ENCODE measurements at places on chromosomes 5 and 9.
A peak's percentile ranks its signal among the peaks of the same experiment; 100 is the strongest.

DNA sequence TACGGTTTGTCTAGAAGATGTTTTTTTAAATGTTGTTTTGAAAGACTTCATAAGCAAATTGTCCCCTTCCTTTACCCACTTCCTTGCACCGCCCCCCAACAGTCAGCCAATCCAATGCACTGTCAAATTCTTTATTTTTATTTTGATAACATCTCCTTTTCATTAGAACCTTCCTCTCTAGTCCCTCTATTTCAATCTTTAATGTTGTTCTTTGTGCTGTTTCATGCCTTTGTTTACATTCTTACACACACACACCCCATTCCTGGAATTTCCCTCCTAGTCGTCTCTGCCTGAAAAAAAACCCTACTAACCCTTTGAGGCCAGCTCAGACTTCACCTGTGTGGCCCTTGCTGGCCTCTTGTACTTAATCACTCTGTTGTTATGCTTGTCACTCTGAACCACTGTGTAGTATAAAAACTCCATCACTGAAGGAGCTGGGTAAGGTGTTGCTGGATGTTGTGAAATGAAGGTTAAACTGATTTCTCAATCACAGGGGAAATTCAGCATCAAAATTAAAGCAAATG is 133.4 kb downstream of the UGCG start:
- peak; percentile 72 for DNase-seq

DNA sequence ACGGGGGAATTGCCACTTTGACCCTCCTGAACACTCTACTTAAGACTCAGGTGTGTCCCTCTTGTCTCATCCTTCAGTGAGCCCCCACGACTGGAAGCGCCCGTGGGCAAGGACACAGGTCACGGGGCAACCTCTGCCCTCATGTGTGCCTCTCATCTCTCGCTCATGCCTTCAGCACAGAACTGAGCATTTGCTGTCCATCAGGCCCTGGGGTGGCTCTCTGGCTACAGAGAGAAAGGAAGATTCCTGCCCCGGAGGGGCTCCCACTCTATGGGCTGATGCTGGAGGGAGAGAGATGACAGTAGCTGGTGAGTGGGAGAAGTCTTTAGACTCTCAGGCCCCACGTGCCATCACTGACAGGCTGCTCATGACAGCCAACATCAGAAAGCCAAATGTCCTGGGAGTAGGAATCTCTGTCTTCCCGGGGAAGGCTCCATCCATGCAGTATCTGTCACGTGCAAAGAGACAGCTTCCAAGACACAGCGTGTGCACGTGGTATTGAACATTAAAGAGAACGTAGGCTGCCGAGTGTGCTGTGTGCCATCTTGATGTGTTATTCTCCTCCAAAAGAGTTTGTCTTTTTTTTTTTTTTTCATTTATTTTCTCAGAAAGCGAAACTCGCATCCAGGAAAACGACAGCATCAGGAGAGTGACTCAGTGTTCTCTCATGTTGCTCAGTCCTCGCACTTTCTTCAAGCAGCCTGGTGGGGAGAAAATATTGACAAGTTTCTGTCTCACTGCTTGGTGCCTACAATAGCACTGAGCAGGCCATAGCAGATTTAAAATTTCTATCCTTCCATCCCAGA is 190.5 kb downstream of the GAS1 start:
- peak; percentile 31 for DNase-seq

DNA sequence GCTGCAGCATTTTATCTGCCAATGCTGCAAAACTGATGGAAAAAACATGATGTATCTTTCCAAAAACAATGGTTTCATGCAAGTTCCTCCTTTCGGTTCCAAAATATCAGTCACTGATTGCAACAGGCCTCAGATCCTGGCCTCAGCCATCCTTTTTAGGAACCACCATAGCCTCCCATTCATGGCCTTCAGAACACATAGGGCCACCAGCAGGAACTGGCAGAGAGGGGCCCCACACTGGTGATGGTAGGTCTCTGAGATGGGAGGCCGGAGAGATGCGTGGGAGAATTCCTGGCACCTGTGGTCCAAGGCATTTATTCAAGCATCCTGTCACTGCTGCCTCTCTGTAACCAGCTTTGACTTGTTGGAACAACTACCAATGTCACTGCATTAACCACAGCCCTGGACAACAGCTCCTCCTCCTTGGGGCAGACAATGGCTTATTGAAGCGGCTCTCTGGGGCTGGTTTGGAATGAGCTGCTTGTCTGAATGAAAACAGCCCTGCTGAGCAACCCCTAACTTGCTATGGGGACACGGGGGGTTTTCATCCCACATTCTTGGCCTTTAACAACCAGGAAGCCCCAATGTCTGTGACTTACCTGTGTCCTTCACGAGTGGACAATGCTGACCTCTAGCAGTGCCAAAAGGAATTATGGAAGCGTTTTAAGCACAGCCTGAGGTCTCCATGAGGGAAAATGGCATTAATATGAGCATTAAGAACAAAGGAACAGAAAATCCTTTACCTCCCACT is 108.1 kb downstream of the LHFPL2 start:
- no peak for DNase-seq

GRCh38 chr9:109295221-109296130 is 25.4 kb downstream of the EPB41L4B start:
- no peak for DNase-seq

- DNase-seq = no peak
Measured at GRCh38 chr9:37503736-37504135, 18.0 kb downstream of the POLR1E start.

DNA sequence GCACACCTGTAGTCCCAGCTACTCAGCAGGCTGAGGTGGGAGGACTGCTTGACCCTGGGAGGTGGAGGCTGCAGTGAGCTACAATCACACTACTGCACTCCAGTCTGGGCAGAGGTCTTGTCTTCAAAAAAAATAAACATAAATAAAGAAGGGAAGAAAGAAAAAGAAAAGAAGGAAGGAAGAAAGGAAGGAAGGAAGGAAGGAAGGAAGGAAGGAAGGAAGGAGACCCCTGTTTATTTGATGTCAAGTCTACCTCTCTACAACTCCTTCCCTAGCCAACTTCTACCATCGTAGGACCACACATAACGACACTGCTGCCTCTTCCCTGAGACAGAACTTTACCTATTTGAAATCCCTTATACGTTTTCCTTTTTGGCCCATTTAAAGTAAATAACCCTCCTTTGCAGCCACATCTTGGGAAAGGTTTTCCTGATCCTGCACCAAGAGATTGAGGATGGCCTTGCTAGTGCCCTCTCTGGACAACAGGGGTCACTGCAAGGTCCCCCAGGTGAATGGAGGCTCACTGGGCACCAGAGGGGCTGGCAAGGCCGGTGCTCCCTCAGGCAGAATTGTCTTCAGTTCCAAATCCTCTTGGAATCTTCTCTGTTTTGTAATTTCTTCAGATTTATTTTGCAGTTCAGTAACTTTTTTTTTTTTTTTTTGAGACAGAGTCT is 10.5 kb downstream of the RPS14 start:
- peak; percentile 37 for DNase-seq

DNA sequence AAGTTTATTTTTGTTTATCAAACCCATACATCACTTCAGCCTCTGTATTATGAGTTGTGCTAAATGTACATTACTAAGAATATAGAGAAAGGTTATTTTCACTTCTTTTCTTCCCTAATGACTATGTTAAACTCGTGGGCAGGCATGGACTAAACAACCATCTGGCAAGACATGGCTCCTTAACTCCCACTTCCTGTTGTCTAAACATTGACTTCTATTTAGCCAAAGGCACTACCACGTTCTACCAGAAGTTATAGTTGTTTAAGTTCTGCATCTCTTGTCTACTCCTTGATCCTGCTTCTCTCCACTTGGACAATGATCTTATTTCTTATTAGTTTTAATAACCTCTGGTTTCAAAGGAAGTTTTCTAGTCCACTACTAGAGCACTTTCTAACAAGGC is 136.1 kb downstream of the MACIR start:
- DNase-seq = peak; percentile 36

- DNase-seq = no peak
Measured at GRCh38 chr9:116928289-116928688, 241.2 kb downstream of the TRIM32 start.

DNA sequence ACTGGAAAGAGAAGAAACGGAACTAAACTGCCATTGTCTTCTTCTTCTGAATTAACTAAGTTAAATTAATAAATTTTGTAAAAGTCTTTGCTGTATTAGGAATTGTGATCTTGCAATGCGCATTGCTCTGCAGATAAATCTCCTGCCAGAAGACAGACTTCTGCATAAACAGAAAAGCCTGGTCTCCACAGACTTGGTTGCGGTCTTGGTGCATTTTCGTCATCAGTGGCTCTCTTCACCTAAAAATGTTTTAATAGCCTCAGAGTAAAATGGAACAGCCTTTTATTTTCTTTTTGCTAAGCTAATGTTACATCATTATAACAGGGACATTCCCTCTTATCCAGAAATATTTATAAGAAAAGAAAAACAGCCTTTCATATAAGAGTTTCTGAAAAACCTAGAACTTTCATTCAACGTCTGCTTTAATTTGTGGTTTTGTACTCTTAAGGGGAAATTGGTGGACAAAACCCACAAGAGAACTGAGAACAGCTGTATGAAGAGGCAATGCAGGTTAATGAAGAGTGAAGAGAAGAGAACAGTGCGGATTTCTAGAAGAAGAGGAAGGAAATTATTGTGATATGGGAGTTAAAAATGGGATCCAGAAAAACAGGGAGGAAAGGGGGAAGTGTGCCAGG is 10.1 kb downstream of the IFNA5 start:
- DNase-seq = no peak

All from AG10803 (cell line).